Fibroblast of skin of left quadriceps (primary cell): ENCODE measurements at places on chromosomes 4 and X.

- peak; percentile 32 for DNase-seq
These were observed 94.8 kb upstream of the TEX13A start for GRCh38 chrX:105315248-105315647.

DNA sequence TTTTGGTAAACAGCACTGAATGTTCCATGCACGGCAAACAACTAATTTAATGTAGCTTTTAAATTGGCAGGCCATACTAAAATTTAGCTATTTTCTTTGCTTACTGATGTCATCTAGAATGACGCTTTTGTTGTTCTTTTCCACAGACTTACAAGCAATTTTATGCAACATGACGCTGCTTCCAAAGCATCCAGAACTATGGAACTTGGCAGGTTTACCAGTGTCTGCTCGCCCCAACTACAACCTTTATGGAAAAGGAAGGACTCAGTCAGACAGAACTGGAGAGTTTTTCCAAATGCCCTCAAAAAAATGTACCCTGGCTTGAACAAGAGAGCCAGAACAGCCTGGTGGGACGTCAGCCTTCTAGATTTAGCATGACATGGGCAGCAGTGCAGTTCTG, 58.7 kb downstream of the ANOS1 start:
- no peak for DNase-seq

GRCh38 chr4:177596035-177596434, 153.8 kb upstream of the AGA start:
- peak; percentile 45 for DNase-seq

- no peak for DNase-seq
These were observed 8.7 kb downstream of the TIMP1 start for GRCh38 chrX:47590984-47591383.

- DNase-seq, result no peak
These were observed 83.8 kb downstream of the EGF start for GRCh38 chr4:109996526-109996925.

GRCh38 chrX:155747520-155747919, 133.6 kb upstream of the VAMP7 start:
- DNase-seq, result no peak

DNA sequence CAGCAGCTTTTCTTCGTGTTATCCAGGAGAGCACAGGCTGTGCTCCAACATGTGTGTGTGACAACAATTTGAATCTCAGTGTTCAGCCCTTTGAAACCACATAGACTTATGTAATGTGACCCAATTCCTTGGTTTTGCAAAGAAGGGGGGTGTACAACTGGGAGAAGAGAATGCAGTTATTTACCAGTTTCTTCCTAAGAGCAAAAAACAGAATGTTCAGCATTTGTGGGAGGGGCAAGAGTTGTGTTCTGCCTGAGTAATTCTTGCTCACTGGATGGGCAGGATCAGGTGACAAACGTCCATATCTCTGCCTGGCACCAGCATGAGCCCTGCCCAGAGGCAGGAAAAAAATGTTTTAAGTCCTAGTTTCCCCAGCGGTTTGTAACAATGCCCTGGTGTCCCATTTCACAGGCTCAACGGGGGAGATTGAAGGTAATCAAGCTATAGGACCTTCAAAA, 72.0 kb downstream of the PRPS1 start:
- DNase-seq, result no peak
